ENCODE measurements at places on chromosomes 7 and 10. TPM values are rescaled to one million over a fixed set of nuclear protein-coding genes. Genes with fewer than 3 reads are reported as not detected.

The CPA4 gene
- not detected for total RNA-seq

The COL28A1 gene
- 0.13 TPM for total RNA-seq

The DLG5 gene
- 26.8 TPM for total RNA-seq

The TMEM213 gene
- total RNA-seq, result not detected

The AOAH gene
- not detected for total RNA-seq

The AKR1C4 gene
- total RNA-seq, result not detected

The ZNF316 gene
- 34.0 TPM for total RNA-seq

The GJC3 gene
- 0.16 TPM for total RNA-seq

The LAMB1 gene
- 16.6 TPM for total RNA-seq

The DRGX gene
- total RNA-seq, result not detected

The TSPAN15 gene
- 0.83 TPM for total RNA-seq

The RTKN2 gene
- 0.09 TPM for total RNA-seq

Data from K562 (cell line).